Activated CD8-positive, alpha-beta T cell treated with anti-CD3 and anti-CD28 coated beads, Interleukin-2, amount 10 ng/mL, durations not matched to agents 7 days and 5 days (primary cell): ENCODE measurements at places on chromosomes 5 and 9. TPM values are rescaled to one million over a fixed set of nuclear protein-coding genes. Genes with fewer than 3 reads are reported as not detected.
A peak's percentile ranks its signal among the peaks of the same experiment; 100 is the strongest.

DNA sequence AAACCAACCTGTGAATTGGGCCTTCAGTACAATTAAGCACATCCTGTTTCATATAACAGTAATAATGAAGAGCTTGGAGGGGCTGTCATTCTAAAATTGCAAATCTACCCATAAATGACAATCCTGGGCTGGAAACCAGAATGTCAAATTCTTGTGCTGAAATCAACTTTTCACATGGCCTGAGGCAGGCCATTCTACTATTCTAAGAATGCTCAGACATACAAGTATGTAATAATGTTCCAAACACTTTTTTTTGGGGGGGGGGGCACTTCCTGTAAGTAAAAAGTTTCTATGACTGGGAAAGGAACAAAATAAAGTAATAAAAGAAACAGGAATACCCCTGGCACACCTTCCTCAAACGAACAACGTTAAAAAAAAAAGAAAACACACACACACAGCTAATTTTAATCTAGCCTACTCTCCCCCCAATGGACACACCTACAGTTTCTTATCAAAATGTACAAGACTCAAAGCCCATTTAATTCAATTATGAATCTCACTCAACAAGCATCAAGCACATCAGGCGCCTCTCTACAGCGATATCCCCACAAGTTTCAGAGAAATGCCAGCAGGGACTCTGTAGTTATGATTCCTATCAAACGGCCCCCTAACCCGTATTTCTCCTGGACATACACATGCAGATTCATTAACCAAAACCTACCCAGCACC, 1.4 kb downstream of the ETF1 start:
- peak; percentile 34 for DNase-seq

- DNase-seq: no peak
These were observed at the start of gene LURAP1L for GRCh38 chr9:12774861-12775678. TSS of gene LURAP1L (plus strand) at chr9:12775020. CDS start at chr9:12775716, 696 bp downstream.

GRCh38 chr5:178297751-178298150, 65.1 kb upstream of the PHYKPL start:
- no peak for DNase-seq

DNA sequence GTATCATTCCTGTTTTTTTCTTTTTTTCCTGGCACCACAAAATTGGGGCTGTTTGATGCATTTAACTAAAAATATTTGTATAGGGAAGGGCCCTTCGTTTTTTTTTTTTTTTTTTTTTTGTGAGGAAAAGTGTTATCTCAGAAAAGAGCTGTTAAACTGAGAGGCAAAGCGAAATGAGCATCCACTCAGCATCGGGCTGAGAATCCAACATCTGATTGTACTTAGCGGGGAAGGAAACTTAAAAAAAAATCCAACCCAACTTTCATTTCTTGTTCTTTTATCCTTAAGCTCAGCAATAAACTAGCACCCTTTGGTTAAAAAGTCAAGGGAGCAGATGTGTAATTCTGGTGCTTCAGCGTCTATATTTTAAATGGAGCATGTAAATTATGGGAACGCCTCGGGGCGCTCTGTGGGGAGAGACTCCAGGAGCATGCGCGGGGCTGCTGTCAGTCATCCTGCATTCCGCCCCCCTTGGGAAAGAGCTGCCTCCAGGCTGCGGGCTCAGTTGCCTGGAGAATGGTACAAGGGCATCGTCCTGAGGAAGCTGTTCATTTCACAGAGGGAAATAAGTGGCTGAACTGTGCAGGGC, 33.3 kb downstream of the DMRT2 start:
- DNase-seq: no peak

DNA sequence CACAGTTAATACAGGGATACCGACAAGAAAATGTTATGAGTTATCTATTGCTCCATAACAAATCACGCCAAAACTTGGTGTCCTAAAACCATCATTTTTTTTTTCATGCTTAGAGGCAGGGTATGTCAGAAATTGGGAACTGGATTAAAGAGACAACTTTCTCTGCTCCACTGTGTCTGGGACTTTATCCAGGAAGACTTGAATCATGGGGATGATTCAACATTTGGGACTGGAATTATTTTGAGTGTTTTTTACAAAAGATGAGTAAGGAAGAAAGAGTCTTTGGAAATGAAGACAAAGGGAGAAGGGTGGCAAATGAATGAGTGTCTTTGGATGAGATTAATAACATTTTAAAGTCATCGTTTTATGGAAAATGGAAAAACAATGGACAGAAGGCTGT, 1883.7 kb upstream of the C9orf72 start:
- no peak for DNase-seq

DNA sequence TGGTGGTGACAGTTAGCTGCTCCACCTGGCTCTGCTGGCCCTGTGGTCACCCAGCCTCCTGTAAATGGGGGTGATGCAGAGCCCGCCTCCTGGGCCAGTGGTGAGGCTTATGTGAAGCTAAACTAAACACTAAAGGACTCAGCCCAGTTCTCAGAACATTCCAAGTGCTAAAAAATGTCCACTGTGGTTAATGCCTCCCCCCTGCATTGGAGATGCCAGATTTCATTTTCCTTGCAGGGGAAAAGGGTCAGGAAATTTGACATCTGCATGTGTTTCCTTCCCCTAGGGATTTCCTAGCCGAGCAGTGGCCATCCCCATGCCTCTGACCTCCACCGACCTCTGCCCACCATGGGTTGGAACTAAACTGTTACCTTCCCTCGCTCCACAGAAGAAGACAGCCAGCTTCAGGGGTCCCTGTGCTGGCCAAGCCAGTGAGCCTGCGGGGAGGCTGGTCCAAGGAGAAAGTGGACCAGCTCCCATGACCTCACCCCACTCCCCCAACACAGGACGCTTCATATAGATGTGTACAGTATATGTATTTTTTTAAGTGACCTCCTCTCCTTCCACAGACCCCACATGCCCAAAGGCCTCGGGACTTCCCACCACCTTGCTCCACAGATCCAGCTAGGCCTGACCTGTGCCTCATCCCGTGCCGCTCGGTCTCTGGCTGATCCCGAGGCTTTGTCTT, 13.0 kb downstream of the CD74 start:
- DNase-seq: no peak

DNA sequence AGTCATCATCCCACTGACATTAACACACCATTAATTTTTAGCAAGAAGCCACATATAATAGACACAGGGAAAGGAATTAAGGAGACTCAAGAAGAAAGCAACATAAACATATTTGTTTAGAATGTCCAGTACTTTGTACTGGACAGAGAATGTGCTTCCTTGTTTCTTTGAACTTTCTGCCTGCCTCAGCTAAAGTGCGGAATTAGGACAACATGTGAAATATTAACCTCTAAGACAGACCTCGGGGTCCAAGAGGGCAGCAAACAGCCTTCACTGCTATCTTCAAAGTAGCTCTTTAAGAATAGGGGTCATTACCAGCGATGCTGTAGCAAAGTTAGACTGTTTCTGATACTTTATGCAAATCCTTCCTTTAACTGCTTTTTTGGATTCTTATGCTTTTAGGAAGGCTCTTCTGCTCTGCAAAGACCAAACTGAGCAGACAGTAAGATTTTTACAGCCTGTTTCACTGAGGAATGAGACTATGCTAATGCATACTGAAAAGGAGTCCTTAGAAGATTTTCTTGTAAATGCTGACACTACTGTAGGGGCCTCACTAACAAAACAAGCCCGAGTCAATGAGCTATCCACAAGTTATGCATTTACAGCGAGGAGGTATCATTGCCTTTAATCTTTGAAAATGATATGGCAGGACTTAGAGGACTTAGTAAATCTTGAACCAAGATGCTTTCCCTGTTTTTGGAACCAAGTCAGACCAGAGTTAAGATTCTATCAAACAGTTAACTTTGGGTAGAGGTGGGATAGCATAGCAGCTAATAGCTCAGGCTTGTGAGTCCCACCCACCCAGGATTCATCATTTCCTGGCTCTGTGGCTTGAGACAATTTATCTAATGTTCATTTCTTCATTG, 23.8 kb downstream of the DAB2 start:
- DNase-seq: no peak

DNA sequence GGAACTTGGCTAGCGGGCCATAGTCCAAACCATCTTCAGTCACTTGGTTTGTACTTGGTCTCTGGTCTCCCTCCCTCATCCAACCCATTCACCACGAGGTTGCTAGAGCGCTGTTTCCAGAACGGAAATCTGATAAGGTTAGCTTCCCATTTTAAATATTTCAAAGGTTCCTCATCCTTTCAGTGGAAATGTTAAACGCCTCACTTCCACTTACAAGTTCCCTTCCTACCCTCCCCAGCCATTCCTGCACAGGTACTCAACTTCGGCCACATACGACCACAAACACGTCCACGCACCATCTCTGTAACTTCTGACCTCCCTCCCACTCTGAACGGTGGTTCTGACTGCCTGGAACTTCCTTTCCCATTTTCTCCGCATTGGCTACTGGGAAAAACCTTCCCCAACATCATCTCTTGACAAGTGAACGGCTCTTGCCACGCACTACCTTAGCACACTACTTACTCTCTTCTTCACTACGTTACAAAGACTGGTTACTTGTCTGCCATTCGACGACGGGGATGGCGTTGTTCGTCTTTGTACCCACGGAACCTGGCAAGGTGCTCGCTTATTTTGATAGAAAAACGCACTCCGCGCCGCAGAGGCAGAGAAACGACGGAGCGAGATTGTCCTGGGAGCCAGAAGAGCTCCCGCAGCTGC, 629 bp downstream of the CCNH start:
- peak; percentile 50 for DNase-seq

DNA sequence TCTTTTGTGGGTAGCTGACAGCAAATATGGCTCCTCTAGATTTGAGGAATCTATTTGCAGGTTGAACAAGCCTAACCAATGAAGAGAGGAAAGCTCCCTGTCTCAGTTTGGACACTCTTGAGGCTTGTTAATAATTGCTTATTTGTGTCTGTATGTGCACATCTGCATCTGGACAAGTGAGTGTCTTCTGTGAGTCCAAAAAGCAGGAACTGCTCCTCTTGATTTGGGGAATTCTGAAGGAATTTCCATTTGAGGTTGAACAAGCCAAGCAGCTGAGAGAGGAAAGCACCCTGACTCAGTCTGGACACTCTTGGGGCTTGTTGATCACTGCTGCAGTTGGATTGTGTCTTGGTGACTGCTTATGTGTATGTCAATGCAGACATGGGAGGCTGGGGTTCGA, 211.6 kb downstream of the DTWD2 start:
- no peak for DNase-seq

DNA sequence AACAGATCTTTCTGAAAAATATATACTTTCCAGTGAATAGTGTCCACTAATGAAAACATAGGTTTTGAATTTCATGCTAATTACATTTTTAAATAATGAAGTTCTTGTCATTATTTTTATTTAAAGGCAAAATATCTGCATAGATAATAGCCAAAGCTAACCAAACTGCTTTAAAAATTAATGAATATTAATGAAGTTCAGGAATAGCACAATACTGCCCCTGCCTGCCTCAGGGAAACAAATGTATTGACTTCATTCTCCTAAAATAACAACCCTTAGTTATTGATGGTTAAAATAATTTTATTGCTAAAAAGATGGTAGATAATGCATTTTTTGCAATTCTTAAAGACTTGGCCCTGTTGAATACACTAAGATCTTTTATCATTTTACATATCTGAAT, 103.6 kb upstream of the SSBP2 start:
- no peak for DNase-seq

- DNase-seq: no peak
These were observed 54.9 kb downstream of the FBXL17 start for GRCh38 chr5:108326982-108327381.

- no peak for DNase-seq
These were observed 21.0 kb downstream of the OSTF1 start for GRCh38 chr9:75109210-75109839.

DNA sequence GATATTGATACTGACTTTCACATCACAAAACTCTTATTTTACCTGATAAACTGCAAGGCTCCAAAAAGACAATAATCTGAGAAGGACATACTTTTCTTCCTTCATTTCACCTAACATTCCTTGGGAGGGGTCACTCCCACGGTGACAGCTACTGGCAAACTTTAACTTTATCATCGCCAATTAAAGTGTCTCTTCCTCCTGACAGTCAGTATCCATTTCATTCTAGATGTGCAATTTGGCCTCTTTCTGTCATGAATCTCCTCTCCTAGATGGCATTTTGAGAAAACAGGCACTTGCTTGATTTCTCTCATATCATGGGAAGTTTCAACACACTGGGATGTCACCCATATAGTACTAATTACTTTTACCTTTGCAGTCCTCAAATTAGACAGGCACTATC, 413.5 kb upstream of the CCNG1 start:
- no peak for DNase-seq

DNA sequence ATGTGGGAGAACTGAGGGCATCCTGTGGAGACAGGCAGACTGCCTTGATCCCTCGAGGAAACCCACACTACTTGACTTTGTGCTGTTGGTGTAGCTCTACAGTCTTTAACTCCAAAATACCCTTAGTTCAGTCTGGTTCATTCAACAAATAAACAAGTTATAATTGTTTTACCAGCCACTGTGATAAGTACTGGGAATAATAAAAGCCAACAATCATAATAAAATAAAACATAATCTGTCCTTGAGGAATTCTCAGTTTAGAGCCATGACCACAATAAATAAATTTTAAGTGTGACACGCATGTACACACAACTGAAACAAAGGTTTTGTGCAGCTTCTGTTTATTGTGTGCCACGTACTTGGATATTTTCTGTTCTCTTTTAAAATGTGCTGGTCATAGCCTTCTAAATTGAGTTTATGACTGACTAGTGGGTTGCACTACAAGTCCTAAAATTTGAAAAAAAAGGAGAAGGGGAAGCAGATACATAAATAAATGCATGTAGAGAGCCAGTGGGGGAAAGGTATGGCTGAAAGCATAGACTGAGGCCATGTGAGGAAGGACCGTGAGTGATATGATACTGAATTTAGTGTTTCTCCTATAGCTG, 6.2 kb upstream of the SCAMP1 start:
- no peak for DNase-seq

The ITGA2 gene
- 4.3 TPM for total RNA-seq

The CARTPT gene
- not detected for total RNA-seq

The AIF1L gene
- total RNA-seq: 0.29 TPM

The CA9 gene
- total RNA-seq: 0.50 TPM

The ARHGEF28 gene
- not detected for total RNA-seq

The C5orf47 gene
- not detected for total RNA-seq
